ENCODE measurements at places on chromosomes 2 and 18.

GRCh38 chr2:101356521-101356920 lies 30.8 kb downstream of the CREG2 start:
- DNase-seq: no peak

DNA sequence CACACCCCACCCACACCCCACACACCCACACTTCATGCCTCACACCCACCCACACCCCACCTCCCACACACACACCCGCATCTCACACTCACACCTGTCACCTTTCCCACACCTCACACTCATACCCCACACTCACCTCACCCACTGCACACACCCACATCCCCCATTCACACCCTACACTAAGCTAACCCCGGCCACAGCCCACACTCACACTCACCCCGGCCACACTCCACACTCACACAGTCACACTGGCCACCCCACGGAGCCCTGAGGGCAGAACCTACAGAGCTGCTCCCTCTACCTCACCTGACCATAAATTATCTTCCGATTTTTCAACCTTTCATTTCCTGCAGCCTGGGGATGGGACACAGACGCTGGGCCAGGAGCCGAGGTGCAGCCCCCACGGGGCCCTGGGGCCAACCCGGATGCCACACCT lies 241.3 kb downstream of the HDAC4 start:
- no peak for DNase-seq

GRCh38 chr2:117087535-117088291 lies 726.8 kb upstream of the DDX18 start:
- no peak for DNase-seq

GRCh38 chr2:98805412-98806171 lies 74.7 kb upstream of the MGAT4A start:
- DNase-seq: peak; percentile 70

DNA sequence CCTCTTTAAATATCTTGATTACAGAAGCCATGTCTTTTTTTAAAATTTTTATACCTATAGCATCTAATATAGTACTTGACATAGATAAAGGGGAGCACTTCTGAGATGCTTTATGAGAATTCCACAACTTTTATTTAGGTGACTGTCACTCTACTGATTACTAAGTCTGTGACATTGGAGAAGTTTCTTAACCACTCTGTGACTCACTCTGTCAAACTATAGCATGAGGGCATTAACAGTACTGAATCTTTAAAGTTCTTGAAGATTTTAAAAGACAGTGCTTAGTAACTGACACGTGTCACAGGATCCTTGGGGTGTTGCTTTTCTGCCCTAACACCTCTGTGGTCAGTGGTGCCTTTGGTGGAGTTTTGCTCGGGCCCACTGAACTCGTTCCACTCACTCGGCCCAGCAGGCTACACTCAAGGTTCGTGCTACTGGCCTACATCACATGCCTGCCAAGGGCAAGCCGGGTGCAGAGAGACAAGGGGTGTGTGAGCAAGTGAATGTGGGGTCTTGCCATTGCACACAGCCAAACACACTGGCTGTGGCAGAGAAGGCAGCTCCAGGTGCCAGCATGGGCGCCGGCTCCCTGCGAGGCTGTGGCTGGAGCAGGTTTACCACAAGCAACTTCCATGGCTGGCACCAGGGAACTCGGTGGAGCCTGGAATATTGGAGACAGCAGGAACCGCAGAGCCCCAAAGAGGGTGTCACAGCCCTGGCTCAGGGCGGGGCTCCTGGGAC lies 734.0 kb upstream of the CDH7 start:
- no peak for DNase-seq

DNA sequence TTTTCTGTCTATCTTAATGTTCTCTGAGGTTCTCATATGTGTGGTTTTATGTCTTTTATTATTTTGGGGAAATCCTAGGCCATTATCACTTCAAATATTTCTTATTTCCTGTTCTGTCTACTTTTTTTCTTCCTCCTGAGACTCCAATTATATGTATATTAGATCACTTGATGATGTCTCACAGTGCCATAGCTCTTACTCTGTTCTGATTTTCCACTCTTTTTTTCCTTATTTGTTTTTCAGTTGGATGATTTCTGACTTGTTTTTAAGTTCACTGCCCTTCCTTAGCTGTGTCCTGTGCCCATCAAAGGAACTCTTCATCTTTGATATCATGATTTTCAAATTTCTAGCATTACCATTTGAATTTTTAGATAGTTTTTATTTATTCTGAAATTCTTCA lies 24.1 kb downstream of the FAM228B start:
- no peak for DNase-seq

DNA sequence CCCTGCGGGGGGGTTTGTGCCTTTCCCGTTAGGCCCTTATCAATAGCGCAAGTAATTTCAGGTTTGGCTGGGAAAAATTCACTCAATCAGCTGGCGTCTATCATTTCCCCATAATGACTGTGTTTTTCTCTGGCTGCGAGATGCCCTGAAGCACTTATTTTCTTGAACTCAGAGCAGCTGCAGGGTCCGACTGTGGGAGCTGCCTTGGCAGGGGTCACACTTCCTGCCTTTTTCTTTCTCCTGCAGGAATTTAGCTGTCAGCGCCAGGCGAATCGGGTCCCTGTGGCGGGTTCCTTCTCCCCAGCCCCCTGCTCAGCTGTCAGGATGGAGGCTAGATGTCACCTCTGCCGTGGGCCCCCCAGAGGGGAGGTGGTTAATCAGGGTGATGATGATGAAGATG lies 81.3 kb upstream of the HPCAL1 start:
- DNase-seq: no peak

GRCh38 chr2:38905251-38905650 lies 15.6 kb downstream of the ARHGEF33 start:
- no peak for DNase-seq

- DNase-seq: no peak
Measured at GRCh38 chr2:135863233-135863632, 13.0 kb downstream of the MCM6 start.

GRCh38 chr2:26255759-26256384 lies 11.1 kb downstream of the HADHB start:
- no peak for DNase-seq

- DNase-seq: no peak
Measured at GRCh38 chr18:79578396-79579260, 101.0 kb upstream of the CTDP1 start.

GRCh38 chr2:58107803-58108710 lies 61.5 kb downstream of the VRK2 start:
- DNase-seq: peak; percentile 86

DNA sequence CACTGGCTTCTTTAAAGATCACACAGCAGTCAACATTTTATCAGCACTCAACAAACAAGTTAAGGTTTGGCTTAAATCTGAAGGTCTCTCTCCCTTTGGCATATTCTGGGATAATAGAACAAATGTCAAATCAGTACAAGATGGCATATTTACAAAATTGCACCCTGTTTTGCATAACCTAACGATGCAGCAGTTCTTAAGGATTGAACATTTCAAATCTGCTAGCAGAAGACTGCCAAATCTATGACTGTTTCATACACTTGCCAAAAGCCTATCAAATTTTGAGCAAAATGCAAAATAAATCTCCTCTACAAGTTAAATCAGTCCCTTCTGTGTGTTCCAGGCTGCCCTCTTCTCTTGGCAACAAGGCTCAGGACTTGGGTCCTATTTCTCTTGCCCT lies 73.6 kb downstream of the DPP4 start:
- no peak for DNase-seq

DNA sequence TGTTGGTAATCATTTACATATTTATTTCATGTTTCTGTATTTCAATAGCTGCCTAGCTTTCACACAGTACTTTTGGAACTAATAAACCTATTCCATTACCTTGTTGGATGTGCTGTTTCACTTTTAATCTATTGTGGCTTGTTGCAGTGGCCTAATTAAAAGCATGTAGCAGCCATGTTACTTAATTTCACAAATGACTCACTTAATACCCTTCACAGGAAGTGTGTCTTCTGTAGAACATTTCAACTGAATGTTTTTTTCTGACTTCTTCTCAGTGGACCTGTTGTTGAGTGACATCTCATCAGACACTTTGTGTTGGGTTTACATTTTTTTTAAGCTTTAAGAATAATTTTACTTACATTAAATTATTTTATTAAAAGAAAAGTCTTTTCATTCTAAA lies 260.5 kb upstream of the THUMPD2 start:
- no peak for DNase-seq

DNA sequence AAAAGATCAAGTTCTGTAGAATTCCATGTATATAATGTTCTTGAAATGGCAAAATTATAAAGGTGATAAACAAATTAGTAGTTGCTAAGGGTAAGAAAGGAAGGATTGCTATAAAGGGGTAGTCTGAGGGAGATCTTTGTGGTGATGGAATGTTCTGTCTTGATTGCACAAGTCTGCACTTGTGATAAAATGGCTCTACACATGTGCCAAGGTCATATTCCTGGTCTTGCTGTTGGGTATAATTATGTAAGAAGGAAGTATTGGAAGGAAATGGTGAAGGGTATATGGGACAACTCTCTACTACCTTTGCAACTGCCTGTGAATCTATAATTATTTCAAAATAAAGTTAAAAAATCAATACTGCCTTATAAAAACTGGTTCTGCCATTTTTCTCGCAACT lies 15.3 kb downstream of the SGPP2 start:
- DNase-seq: no peak

DNA sequence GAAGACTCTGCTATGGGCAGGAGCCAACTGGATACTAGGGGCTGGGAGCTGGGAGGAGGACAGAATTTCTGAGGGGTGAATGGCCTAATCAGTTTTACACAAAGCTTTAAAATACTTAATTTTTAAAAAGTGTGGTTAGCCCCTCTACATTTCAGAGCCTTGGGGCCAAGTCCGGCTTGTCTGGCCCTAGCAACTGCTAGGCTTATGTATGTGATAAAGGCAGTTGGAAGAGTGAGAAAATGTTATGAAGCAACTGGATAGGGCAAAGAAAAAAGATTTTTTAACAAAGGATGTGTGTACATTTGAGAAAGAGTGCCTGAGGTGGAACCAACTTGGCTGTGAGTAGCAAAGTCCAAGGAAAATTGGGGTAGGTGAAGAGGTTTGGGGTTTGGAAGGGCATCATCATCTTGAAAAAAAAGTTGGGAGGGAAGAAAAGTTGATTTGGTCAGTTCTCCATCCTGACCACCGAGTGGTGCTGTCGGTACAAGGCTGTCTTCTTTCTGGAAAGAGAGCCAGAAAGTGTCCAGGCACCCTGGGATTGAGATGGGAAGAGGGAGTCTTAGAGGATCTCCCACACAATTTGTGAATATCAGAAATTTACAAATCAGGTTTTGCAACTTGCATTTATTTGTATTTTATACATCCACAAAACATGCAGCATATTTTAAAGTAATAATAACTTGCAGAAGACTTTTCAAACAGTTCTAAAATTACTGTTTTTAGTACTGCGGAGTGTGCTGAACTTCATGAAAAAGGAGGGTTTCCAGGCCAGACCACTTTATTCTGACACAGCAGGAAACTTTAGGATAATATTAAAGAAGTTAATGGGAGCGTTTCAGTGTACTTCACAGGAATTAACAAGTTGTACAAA lies 10.5 kb upstream of the CDK15 start:
- no peak for DNase-seq

GRCh38 chr2:53407363-53408080 lies 360.1 kb upstream of the CHAC2 start:
- DNase-seq: no peak

GRCh38 chr18:26215247-26215970 lies 10.8 kb upstream of the TAF4B start:
- no peak for DNase-seq

DNA sequence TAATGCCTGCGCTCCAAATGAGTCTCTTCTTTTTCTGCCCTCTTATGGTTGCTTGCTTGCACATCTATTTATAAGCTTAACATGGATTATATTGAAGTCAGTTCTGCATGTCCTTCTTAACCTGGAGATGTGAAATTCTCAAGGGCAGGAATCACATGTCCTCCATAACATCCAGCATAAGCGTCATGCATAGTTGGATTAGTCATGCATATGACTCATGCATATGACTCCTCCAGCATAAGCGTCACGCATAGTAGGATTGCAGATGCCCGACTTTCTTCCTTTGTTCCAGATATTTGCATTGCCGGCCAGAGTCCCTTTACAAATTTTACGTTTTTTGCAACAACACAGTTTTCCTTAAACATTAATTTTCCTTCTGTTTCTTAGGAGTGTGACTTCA lies 308.6 kb downstream of the TGIF1 start:
- peak; percentile 83 for DNase-seq

DNA sequence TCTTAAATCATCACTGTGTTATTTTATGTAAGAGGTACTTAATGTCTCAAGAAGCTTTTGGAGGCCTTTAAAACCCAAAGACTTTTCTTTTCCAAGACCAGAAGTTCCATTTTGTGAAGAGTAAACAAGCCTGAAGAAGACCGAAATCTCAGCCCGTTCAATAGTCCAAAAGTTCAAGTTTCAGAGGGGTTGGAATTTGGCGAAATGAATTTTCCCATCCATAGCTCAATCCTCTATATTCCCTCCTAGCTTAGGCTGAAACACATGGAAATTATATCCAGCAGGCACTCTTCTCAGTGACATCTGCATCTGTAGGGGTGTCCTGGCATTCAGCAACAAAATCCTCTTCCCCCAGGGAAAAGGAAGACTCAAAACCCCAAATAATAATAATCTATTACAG lies 344.6 kb downstream of the ARHGAP15 start:
- DNase-seq: no peak

DNA sequence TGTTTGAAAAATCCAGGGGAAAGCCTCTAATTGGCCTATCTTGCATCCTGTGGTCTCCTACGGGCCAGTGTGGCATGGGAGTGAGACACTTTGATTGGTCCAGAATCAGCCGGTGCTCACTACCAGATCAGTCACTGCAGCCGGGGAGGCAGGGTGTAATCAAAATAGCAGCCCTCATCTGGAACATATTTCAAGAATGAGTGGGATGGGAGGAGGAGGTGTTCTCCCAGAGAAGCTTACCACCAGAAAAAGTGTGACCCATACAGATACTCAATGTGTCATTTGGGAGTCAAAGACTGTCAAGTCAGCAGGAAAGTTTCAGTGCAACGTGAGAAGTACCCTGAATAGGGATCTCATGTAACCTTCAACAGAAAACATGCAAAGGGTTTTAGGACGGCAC lies 393.9 kb upstream of the SLC14A2 start:
- peak; percentile 37 for DNase-seq

DNA sequence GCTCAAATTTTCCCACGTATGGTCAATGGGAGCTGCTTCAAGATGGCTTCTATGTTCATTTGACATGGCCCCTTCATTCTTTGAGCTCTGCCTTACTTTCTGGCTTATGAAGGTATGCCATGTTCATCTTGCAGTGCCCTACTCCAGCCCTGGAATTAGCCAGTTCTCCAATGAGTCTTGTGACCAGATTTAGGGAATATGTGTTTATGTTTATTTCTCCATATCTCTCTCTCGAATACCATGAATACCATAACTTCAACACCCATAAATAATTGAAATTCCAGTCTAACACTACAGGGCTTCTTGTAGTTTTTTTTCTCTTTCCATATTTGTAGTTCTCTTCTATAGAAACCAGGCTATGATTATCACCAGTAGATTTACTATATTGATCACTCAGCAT lies 39.7 kb downstream of the EPB41L5 start:
- no peak for DNase-seq

DNA sequence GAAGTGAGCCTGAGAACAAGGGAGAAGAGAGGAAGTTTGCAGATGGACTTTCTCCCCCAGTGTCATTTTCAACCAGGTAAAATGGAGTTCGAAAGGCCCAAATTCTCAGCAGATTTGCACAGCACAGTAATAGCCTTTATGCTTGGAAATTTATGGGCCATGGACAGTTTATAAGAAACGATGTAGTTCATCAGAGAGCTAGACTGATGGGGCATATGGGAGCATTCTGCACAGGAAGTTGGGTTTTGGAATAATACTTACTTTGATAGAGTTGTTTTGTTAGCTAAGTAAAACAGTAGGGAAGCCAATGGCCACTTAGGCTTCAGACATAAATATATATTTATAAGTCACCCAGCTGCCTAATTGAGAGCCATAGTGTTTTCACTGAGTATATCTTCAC lies 169.4 kb downstream of the MEIS1 start:
- DNase-seq: no peak

GRCh38 chr2:18406219-18406618 lies 154.2 kb downstream of the RDH14 start:
- no peak for DNase-seq
